Left cardiac atrium (tissue), 4 donors: ENCODE measurements at places on chromosomes 11 and 22.
A peak's percentile ranks its signal among the peaks of the same experiment; 100 is the strongest.

- DNase-seq, result peak; percentile 97
Observed at GRCh38 chr11:120335908-120336640, at the start of gene ARHGEF12. ARHGEF12 (plus strand) TSS chr11:120336413; CDS start chr11:120337244, 831 bp downstream.

DNA sequence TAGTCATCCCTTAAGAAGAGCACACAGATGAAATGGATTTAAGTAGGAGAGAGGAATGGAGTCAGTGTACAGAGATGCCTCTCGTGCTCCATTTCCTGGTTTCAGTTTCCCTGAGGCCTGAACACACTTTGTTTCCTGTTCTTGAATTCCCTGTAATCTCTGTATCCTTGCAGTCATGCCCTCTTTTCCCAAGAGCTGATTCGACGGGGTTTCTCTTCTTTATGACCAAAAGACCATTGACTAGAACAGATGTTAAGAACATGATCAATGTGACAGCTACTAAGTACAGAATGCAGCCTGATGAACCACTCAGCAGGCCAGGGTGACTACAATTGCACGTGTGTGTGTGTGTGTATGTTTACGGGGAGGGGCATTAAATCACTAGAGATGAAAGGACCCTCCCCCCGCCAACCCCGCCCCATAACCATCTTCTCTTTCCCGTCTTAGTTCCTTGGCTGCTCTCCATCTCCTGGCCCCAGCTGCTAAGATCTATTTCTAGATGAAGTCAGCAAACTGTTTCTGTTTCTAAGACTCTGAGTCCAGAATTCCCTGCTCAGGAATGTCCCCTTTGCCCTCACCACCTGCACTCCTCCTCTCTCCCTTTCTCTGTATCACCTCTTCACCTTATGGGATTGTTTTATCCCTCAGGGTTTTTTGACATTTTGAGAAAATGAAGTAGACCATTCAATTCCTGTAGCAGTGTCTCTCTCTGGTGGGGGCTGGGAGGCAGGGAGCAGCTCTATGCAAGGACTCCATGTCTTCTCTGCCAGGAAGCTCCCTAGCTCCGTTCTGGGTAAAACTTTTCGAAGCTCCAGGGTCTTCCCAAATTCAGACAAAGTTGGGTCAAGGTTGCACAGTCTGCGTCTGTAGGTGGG is 26.0 kb downstream of the SLC22A6 start:
- DNase-seq, result no peak

GRCh38 chr11:10885703-10886363 is 28.0 kb upstream of the ZBED5 start:
- DNase-seq, result no peak

GRCh38 chr11:82790723-82791484 is 57.2 kb upstream of the FAM181B start:
- DNase-seq, result peak; percentile 42

- no peak for DNase-seq
Observed at GRCh38 chr22:20198557-20199319, 47.9 kb upstream of the CCDC188 start.

DNA sequence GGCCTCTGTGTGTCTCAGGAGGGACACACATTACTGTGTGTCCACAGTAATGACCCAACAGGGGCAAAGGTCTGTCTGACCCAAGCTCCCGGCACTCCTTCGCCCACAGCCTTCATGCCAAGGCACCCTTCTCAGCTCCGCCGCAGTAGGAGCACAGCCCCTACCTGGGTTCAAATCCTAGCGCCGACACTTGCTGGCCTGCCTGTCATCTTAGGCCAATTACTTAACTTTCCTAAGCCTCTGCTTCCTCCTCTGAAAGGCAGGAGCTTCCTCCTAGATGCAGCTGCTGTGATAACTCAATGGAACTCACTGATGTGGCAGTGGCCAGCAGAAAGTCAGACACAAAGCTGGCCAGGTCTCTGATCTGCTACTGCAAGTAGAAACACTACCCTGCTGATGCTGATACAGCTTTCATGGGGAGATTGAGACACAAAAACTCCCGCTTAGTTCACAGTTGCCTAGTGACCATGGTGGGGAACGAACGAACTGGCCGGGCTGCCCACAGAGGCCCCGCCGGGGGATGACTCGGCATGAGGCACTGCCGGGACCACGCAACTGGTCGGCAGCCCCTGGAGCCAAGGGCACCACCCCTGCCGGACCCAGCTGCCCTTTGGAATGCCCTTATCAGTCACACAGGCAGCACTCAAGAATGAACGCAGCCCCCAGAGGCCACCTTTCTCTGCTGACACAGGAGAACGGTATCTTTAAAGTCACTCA is 8.1 kb downstream of the EHD1 start:
- peak; percentile 84 for DNase-seq

DNA sequence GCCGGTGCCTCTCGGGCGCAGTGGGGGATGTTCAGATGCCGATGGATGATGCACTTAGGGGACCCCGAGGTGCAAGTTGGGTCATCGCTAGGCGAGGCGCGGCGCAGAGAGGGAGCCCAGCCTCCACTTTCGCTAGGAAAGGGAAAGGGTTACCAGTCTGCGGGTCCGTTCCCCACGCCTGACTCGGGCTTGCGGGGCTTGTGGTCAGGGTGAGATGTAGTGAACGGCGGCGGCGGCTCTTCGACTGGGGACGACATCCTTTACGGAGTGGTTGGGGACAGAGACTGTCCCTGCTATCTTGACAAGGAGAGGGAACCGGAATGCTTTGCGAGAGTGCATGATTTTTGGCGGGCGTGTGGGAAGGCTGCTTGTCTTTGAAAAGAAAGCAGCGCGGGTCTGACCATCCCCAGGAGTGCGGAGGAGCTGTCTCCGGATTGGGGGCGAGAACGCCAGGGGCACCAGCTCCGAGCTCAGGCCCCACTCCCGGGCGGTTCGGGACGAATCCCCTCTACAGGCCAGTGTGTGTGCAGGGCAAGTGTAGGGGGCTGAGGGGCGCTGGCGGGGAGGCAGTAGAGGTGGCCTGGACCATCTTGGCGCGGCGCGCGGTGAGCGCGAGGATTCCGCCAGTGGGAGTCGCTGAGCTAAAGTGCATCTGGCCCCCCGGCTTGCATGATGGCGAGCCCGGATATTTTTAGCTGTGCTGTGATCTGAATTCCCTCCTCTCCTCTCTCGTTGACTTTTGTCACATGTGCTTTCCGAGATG is 1.1 kb downstream of the FAT3 start:
- DNase-seq, result peak; percentile 26

GRCh38 chr22:22823131-22823810 is 64.3 kb upstream of the IGLL5 start:
- DNase-seq, result no peak
